ENCODE measurements at places on chromosomes 16 and 17. TPM values are rescaled to one million over a fixed set of nuclear protein-coding genes. Genes with fewer than 3 reads are reported as not detected.

Gene STH
- total RNA-seq: 3.9 TPM

- no peak for DNase-seq
These were observed 2.7 kb downstream of the MLLT6 start for GRCh38 chr17:38707678-38708351.

GRCh38 chr17:70945386-70945785 is 776.1 kb downstream of the KCNJ2 start:
- no peak for DNase-seq

DNA sequence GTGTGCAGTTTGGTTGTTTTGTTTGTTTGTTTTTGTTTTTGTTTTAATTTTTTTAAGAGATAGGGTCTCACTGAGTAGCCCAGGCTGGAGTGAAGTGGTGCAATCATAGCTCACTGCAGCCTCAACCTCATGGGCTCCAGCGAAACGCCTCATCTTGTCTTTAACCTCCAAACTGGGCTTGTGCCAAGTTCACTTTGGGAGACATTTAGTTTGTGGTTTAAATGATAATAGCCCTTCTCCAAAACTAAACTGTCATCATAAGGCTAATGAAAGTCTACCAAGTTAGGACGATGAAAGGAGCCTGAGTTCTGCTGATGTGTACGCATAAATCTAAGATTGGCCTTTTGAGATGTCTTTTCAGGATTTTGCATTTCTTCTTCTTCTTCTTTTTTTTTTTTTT is 6.5 kb upstream of the CARD14 start:
- DNase-seq: no peak

DNA sequence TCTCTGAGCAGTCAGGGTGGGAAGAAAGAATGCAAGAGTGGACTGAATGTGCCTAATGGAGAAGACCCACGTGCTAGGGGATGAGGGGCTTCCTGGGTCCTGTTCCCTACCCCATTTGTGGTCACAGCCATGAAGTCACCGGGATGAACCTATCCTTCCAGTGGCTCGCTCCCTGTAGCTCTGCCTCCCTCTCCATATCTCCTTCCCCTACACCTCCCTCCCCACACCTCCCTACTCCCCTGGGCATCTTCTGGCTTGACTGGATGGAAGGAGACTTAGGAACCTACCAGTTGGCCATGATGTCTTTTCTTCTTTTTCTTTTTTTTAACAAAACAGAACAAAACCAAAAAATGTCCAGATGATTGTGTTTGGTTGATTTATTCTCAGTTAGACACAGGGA is 14.1 kb downstream of the IGFBP4 start:
- no peak for DNase-seq

DNA sequence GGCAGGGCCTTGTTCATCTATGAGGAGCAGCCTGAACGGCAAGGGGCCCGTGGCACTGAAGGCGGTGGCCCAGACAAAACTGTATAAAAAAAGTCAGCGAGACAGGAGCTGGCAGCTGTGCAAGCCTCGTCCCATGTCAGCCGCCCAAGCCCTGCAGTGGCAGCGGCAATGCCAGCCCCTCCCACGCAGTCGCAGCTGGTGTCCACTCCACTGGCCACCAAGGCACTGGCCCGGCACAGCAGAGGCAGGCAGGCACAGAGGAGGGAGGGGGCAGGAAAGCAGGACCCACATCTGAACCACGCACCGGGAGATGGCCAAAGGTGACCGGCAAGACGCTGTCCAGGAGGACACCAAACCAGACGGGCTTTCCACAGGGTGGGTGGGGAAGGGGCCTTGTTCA is 15.9 kb upstream of the C16orf95 start:
- peak; percentile 24 for DNase-seq

DNA sequence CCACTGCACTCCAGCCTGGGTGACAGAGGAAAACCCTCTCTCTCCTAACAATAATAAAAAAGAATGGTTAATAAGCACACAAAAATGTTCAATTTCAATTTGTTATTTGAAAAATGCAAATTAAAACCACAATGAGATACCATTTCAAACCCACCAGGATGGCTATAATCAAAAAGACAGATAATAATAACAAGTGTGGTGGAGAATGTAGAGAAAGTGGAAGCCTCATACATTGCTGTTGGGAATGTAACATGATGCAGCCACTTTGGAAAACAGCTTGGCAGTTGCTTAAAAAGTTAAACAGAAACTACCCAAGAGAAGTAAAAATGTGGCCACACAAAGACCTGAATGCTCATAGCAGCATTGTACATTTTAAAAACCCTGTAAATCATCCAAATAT is 51.8 kb upstream of the MAP3K14 start:
- no peak for DNase-seq

GRCh38 chr17:68886401-68886800 is 68.8 kb downstream of the ABCA8 start:
- DNase-seq: no peak

- no peak for DNase-seq
These were observed 8.0 kb downstream of the OSBPL7 start for GRCh38 chr17:47813512-47814031.

GRCh38 chr16:67718668-67719047 is 458 bp downstream of the GFOD2 start:
- no peak for DNase-seq

Data from occipital lobe (tissue), 3 donors.